NCI-H2081 treated with DMSO at 0.1 percent for 48 hours (cell line): ENCODE measurements at places on chromosomes 16 and 17.

- DNase-seq, result no peak
Measured at GRCh38 chr17:56447171-56447570, 146.3 kb upstream of the NOG start.

- no peak for DNase-seq
Measured at GRCh38 chr17:40283662-40284061, 4.0 kb upstream of the CDC6 start.

- no peak for DNase-seq
Measured at GRCh38 chr16:84182104-84182503, 4.8 kb downstream of the TAF1C start.

- DNase-seq, result no peak
Measured at GRCh38 chr16:63717806-63718205, 1404.1 kb downstream of the CDH11 start.

DNA sequence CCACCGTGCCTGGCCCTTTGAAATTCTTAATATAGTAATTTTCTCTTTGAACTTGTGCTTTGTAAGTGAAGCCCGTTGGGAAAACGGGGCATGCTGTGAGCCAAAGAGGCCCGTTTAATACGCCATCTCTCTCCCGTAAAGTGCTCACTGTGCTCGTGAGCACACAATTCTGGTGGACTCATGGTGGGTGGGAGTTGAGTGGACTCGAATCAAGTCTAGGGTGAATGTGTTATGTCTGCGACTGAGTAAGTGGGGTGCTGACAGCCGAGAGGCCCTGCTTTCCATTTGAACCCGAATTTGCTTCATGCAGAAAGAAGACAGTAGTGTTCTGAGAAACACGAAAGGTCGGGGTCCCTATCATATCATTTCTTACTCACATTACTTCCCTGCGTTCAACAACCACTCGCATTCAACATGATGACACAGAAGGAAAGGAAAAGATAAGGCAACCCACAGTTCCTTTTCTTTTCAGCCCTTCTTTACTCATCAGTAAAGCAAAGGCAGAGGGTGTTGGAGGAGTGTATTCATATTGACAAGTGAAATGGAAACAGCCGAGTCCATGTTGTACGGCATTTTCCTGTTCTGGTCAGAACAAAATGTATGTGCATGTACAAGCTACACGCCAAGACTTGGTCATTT lies 4.8 kb upstream of the ATP2A3 start:
- no peak for DNase-seq

DNA sequence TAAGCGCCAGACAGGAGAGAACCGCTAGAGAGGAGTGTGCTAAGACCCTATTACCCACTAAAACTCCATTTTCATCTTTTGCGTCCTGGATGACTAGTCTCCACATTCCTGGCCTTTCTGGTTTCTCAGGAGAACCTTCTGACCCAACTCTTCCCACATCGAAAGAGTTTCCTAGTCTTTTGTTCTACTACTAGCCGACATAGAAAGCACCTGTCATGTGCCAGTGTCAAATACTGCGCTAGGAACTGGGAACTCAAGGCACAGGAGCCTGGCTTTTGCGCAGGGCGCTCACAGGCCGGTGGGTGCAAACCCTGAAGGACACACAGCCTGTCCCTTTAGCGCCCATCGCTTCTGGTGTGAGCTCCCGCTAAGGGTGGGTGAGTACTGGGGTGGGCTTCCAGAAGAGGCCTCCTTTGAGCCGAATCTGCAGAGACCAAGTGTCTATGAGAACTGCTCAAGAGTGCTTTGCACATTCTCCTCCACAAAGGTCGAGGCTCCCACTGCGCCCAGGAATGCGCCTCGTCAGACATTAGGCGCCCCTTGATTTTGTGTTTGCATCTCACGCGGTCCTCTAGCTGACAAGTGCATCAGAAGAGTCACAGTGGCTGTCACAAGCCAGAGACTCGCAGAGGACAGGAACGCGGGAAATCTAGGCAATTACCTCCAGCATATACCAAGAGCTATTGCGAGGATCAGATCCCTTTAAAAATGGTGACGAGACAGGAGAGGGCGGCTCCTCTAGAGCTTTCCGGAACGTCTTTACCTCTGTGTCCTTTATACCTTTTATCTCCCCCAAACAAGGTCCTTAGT lies 2.0 kb upstream of the PSMB3 start:
- no peak for DNase-seq

GRCh38 chr16:79928142-79928873 lies 327.8 kb upstream of the MAF start:
- no peak for DNase-seq

GRCh38 chr16:81127051-81127450 lies 30.9 kb upstream of the GCSH start:
- no peak for DNase-seq

GRCh38 chr17:59498530-59499307 lies 66.7 kb upstream of the DHX40 start:
- DNase-seq, result peak; percentile 29

DNA sequence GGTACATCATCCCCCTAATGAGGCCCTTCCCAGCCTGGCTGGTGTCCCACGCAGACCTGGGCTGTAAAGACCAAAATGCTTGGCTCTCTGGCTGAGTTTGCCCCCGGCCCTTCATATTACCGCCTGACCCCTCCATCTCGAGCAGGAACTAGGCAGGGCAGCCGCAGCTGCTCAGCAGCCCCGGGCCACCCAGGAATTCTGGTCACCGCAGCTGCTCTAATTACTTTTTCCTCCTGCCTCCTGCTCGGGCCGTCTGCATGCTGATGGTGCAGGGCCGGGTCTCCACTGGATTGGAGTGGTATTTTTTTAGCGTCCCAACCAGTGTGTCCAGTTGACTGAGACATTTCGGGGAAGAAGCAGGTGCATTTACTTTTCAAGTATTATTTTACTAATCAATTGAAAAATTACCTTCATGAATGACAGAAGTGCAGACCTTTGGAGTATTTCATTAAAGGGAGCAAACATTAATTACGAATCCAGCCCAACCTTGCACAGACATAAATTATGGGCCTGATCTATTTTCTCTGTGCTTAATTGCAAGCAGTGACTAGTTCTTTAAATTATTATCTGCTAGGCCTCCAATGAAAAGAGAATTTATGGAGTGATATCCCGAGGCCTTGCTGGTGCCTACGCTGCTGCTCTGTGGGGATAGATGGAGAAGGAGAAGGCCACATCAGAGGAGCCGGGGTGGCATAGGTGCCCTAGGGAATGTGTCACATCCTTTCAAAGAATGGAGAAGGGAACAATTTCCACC lies 176.2 kb downstream of the CYLD start:
- no peak for DNase-seq

DNA sequence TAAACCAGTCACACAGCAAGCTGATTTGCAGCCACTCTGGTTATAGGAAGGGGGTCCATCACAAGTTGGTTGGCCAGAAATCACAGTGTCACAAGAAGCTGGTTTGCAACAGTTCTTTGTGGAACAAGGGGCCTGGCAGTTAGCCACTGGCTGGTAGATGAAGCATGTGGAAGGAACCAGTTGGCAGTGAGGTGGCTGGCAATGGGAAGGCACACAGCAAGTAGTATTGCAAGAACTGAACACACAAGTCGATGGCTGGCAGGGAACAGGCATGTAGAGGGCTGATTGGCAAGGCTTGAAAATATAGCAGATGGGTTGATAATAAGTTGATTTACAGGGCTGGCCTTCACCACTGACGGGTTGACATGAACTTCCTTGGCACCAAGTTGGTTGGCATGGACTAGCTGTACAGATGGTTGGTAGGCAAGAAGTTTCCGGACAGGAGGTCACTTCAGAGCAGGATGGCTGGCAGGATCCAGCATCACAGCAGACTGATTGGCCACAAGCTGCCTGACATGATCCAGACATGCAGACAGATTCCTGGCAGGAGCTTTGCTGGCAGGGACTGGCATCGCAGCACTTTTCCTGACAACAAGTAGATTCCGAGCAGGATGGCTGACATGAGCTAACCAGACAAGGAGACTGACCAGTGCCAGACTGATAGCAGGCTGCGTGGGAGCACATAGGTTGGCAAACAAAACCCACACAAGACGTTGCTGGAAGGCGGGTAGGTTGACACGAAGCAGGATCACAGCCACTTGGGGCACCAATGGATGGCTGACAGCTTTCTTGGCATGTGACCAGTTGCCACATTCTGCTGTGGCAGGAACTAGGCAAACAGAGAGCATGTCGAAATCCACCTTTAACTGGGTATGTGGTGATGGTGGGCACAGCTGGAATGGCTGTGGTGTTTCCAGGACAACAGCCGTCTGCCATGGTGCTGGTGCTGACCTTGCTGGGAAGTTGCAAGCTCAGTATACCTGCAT lies at the start of gene KRTAP29-1:
TSS of gene KRTAP29-1 (minus strand) at position 936 of the 986 bp plus-strand sequence. CDS start at position 936, 0 bp downstream.
- no peak for DNase-seq

GRCh38 chr17:76149214-76149613 lies 8.2 kb upstream of the FOXJ1 start:
- DNase-seq, result no peak

DNA sequence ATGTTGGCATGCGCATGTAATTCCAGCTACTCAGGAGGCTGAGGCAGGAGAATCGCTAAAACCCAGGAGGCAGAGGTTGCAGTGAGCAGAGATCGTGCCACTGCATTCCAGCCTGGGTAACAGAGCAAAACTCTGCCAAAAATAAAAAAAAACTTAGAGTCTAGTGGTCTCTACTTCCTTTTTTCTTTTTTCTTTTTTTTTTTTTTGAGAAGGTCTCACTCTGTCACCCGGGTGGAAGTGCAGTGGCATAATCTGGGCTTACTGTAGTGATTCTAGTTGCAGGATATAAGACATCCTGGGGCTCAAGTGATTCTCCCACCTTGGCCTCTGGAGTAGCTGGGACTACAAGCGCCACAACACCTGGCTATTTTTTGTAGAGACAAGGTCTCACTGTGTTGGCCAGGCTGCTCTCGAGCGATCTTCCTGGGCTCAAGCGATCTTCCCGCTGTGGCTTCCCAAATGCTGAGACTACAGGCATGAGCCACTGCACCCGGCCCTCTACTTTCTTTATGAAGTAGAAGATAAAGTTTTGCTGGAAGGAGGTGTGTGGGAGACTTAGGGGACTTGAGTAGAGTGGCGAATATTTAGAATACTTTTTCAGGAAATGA lies 47.9 kb upstream of the TAOK1 start:
- no peak for DNase-seq

GRCh38 chr17:10136258-10136981 lies 62.0 kb downstream of the GAS7 start:
- no peak for DNase-seq

GRCh38 chr17:73132085-73132492 lies 32.7 kb upstream of the SSTR2 start:
- DNase-seq, result no peak

DNA sequence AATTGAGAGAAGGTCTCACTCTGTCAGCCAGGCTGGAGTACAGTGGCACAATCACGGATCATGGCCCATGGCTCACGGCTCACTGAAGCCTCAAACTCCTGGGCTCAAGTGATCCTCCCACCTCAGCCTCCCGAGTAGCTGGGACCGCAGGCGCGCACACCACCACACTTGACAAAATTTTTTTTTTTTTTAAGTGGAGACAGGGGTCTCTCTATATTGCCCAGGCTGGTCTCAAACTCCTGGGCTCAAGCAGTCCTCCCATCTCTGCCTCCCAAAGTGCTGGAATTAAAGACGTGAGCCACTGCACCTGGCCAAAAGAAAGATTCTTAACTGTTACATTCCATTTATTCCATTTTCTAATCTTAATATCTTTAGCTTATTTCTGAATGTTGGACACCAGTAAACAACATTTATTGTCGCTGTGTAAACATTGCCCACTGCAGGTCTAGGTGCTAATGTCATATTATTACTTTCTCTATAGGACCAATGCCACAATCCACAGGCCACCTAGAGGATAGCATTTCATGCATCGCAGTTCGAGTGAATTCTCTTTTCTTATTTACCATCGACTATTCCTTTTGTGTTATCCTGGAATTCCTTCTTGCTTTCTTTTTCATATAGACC lies 123.7 kb downstream of the PITPNC1 start:
- DNase-seq, result no peak

DNA sequence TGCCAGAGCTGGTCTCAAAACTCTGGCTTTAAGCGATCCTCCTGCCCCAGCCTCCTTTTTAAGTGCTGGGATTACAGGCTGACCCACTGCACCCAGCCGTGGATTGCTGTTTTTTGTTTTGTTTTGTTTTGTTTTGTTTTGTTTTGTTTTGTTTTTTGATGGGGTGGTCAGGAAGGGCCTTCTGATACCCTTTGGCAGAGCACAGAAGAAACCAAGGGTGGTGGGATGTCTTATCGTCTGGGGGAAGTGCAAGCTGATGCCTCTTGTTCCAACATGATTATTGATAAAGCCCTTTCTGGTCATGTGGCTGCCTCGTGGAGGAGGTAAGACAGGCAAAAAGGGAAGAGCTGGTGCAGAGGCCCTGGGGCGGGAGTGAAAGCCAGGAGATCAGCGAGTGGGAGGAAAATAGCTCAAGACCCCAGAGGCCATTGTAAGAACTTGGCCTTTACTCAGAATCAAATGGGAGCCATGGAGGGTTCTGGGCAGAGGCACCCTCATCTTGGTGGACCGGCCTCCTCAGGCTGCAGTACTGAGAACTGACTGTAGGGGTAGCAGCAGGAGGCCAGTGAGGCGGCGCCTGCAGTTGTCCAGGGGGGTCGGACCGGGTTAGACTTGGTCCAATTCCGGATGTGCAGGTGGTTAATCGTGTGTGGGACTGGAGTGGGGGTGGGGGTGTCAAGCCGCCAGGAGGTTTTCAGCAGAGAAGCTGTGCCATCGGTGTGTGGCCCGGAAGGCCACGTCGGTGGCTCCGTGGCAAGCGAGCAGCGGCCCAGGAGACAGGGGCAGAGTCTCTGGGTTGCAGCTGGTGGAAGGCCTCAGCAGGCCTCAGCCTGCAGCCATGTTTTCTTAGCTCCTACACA lies 84.4 kb upstream of the GSE1 start:
- DNase-seq, result no peak

- DNase-seq, result no peak
Measured at GRCh38 chr17:29723278-29724047, 100.8 kb upstream of the CORO6 start.

DNA sequence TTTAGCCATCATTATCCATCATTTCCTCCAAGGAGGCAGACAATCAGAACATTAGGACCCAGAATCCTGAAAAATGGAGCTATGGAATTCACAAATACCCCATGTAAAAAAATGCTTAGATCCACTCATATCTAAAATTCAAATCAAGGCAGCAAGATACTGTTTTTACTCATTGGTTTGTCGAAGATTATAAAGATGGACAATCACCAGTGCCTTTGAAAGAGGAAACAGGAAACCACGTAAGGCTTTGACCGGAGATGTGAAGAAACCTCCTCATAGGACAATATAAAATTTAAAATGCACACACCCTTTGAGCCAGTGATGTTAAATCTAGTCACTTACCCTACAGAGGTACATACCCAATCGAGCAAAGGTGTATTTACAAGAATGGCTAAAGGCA lies 130.0 kb downstream of the XYLT1 start:
- no peak for DNase-seq

DNA sequence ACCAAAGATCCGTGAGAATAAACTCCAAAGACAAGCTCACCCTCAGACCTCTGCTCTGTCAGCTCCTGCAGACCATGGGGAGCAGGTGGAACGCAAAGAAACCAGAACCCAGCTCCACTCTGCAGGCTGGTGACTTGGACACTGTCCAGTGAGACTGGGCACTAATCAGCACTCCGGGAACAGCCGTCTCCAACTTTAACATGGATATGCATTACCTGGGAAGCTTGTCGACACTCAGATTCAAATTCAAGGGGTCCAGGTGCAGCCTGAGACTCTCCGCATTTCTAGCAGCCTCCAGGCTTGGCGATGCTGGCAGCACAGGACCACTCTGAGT lies 9.1 kb downstream of the SLX4 start:
- no peak for DNase-seq

- peak; percentile 97 for DNase-seq
Measured at GRCh38 chr17:77140166-77140877, 447 bp upstream of the SEC14L1 start.
